ENCODE measurements at places on chromosomes 11 and 22. TPM values are rescaled to one million over a fixed set of nuclear protein-coding genes. Genes with fewer than 3 reads are reported as not detected.
A peak's percentile ranks its signal among the peaks of the same experiment; 100 is the strongest.

DNA sequence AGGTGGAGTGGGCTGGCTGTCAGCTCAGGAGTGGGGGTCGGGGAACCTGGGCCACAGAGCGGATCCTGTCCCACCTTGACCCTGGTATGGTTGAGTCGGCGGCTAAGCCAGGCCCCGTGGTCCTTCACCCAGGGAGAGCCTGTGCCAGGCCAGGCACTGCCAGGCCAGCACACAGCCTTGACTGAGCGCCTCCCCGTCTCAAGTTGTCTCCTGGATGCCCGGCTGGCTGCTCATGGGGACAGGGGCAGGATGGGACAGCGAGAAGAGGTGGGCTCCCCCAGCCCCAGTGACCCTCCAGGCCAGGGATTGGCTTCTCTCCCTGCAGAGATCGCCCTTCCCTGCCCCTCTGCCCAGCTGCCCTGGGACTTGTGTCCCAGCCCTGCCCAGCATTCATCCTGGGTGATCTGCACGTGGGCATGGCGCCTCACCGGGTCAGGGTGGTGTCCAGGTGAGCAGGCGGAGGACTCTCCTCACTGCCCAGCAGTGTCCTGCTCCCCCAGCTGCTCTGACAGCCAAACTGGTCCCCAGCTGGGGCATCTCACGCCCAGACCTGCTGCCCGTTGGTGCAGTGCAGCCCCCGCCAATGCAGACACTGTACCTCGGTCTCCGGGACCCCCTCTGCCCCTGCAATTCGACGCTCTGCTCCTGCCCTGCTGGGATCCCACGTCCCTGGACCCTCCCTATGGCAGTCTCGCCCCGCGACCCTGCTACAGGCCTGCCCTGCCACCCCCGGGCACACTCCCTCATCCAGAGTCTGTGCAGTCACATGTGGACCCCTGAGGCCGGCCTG lies 28.8 kb upstream of the CCDC188 start:
- no peak overlapping the region for H3K4me3 ChIP-seq
- no peak overlapping the region for H3K27ac ChIP-seq
- no peak for DNase-seq

GRCh38 chr22:34917239-34917638 lies 148.7 kb upstream of the ISX start:
- H3K27me3 ChIP-seq: no peaks in the 10 kb centered on the region
- H3K4me1 ChIP-seq: no peaks in the 10 kb centered on the region
- H3K36me3 ChIP-seq: no peaks in the 10 kb centered on the region
- H3K27ac ChIP-seq: no peak overlapping the region
- H3K4me3 ChIP-seq: no peak overlapping the region

GRCh38 chr22:22184277-22184807 lies 60.2 kb upstream of the VPREB1 start:
- H3K4me1 ChIP-seq: no peaks in the 10 kb centered on the region
- DNase-seq: no peak
- no peak overlapping the region for H3K27ac ChIP-seq
- no peak overlapping the region for H3K4me3 ChIP-seq
- H3K36me3 ChIP-seq: no peaks in the 10 kb centered on the region

- H3K4me1 ChIP-seq: peaks cover 8% of the 10 kb centered on the region
- no peaks in the 10 kb centered on the region for H3K36me3 ChIP-seq
- no peaks in the 10 kb centered on the region for H3K27me3 ChIP-seq
These were observed 2.4 kb upstream of the SLC15A3 start for GRCh38 chr11:60954421-60954820.

The GRM5 gene
- total RNA-seq: not detected

The LARGE1 gene
- 86.6 TPM for total RNA-seq

The PRR5 gene
- total RNA-seq: 36.5 TPM

- H3K27me3 ChIP-seq: no peaks in the 10 kb centered on the region
- peak; percentile 26 for DNase-seq
- no peaks in the 10 kb centered on the region for H3K4me1 ChIP-seq
- no peaks in the 10 kb centered on the region for H3K36me3 ChIP-seq
- H3K4me3 ChIP-seq: no peak overlapping the region
These were observed 1404.8 kb downstream of the LRRC4C start for GRCh38 chr11:40054631-40055030.

The NXPE2 gene
- not detected for total RNA-seq

The PHF21B gene
- not detected for total RNA-seq

DNA sequence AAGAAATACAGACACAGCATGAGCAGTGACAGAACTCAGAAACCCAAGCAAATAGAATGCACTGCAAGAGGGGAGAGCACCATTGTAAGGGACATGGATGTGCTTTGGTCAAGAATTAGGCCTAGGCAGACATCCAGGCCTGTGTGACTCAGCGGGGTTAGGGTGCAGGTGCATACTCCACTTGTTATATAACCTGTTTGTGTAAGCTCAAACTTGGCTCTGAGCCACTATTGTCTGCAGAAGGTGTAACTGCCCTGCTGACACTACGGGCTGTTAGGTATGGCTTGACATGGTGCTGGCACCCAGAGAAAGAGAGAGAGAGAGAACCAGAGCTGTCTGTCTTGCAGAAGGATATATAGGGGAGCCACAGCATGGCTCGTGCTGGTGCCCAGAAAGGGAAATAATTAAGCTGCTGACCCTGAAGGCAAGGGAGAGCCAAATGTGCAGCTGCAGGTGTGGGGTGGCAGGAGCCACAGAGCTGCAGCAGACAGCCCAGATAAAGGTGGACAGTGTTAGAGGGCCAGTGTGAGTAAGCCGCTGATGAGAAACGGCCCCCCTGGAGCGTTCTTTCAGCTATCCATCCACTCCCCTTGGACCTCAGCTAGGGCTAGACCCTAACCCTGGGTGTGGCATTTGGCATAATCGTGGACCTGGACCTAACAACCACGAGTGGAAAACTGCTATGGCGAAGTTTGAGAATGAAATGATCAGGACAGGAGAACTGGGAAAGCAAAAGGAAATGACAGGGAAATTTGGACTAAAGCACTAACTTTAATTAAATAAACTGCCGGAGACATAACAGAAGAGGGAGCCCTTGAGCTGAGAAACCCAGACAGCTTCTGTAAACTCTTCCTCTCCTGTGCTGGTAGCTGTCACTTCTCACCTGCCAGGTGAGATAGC lies 253.0 kb upstream of the CCDC179 start:
- peak overlapping the region; percentile 48 for H3K27ac ChIP-seq
- no peaks in the 10 kb centered on the region for H3K27me3 ChIP-seq
- no peak overlapping the region for H3K4me3 ChIP-seq
- H3K4me1 ChIP-seq: peaks cover 14% of the 10 kb centered on the region
- no peaks in the 10 kb centered on the region for H3K36me3 ChIP-seq

DNA sequence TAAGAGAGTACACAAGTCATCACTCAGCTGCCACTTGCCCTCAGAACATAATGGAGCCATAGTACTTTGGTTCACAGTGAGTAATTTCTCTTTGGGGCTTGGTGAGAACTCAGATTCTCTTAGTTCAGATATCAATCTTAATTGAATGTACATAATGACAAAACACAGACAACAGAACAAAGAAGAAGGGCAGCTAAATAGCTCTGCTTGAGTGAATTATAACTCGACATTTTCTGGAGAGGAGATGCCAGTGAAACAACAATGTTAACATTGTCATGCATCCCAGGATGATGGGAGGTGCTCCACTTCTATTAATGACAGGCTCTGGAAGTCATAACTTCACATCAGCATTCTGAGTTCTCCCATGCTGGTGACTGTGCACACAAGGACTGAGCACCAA lies 508.1 kb downstream of the TMEM135 start:
- no peak for DNase-seq
- H3K27ac ChIP-seq: no peak overlapping the region
- H3K27me3 ChIP-seq: no peaks in the 10 kb centered on the region
- no peaks in the 10 kb centered on the region for H3K36me3 ChIP-seq
- H3K4me1 ChIP-seq: no peaks in the 10 kb centered on the region
- H3K4me3 ChIP-seq: no peak overlapping the region

DNA sequence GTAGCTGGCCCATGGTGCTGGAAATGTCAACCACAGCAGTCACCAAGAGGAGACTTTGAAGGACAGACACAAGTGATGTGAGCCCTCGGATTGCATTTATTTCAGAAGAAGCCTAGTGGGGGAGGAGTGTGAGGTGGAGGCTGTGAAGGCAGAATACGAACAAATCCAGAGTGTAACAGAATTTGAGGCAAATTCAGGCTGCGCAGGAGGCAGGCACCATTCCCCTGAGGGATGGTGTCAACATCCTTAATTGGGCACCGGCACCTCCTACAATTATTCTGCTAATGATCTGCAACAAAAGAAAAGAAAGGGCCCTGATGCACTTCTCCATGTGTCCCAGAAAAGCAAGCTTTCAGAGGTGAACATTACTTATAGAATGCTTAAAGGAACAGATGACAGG lies 32.2 kb downstream of the CWC15 start:
- DNase-seq: no peak
- H3K27me3 ChIP-seq: no peaks in the 10 kb centered on the region
- peaks cover 7% of the 10 kb centered on the region for H3K4me1 ChIP-seq
- H3K36me3 ChIP-seq: no peaks in the 10 kb centered on the region
- no peak overlapping the region for H3K4me3 ChIP-seq

DNA sequence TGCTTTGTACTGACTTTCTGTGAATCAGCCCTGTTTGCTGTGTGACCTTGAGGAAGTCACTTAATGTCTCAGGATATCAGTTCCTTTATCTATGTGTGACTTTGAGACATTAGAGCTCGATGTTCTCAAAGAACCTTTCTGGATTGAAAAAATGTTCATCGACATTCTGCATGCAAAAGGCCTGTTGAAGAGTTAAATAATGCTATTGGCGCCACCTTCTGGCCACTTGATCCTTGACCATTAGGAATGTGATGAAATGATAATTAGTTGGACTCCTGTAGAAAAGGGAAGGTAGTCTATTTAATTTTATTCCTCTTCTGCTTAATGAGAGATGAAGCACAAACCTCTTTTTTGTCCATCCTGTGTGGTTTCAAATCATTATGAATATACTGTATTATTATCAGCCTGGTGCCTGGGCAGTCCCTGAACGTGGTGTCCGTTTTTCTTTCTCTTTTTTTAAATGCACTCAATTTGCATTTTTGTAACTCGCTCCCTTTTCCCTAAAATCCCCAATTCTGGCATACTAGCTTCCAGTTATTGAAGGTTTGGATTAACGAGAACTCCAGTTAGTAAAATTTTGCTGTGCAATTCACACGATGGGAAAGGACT lies 20.7 kb downstream of the ELF5 start:
- H3K27ac ChIP-seq: no peak overlapping the region
- H3K27me3 ChIP-seq: no peaks in the 10 kb centered on the region
- no peaks in the 10 kb centered on the region for H3K4me1 ChIP-seq
- no peaks in the 10 kb centered on the region for H3K36me3 ChIP-seq

- peaks cover 4% of the 10 kb centered on the region for H3K27me3 ChIP-seq
- no peak for DNase-seq
- H3K4me3 ChIP-seq: no peak overlapping the region
- no peak overlapping the region for H3K27ac ChIP-seq
These were observed 21.8 kb downstream of the ALX4 start for GRCh38 chr11:44288133-44288526.

The INPP5J gene
- total RNA-seq: 34.4 TPM

DNA sequence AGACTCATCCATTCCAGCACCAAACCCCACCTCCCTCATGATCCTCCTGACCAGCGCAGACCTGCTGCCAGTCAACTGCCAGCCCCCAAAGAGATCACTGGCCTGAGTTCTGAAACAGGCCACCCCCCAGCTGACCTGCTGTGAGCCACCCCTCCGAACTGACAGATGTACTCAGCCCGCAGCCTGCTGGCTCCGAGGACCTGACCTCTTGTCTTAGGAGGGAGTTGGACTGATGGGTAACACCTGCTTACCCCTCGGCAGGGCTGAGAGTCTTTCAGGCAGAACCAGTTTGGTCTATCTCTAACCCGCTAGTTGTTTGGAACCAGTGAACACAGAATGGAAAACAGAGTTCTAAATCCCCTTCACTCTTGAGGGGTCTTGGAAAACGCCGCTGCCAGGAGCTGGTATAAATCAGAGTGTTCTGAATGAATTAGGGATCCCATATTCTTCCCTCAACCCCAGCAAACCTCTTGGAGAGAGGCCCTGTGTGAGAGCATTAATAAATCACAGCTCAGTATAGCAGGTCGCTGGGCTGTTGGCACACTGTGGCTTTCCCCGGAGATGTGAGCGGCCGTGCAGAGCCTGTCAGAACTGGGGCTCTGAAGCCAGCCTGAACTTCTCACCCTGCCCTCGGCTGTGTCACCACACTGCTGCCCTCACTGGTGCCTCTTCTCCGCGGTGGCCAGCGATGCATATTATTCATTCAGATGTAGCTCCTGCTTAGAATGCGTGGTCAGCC lies 165.1 kb upstream of the NCAM1 start:
- no peaks in the 10 kb centered on the region for H3K36me3 ChIP-seq
- no peaks in the 10 kb centered on the region for H3K27me3 ChIP-seq
- no peak overlapping the region for H3K4me3 ChIP-seq
- no peak overlapping the region for H3K27ac ChIP-seq

The DEFB131B gene
- not detected for total RNA-seq

GRCh38 chr11:65373839-65374580 lies 8.4 kb downstream of the SLC25A45 start:
- H3K36me3 ChIP-seq: no peaks in the 10 kb centered on the region
- no peak overlapping the region for H3K4me3 ChIP-seq
- H3K27ac ChIP-seq: no peak overlapping the region

- H3K4me3 ChIP-seq: no peak overlapping the region
- no peaks in the 10 kb centered on the region for H3K36me3 ChIP-seq
- no peak overlapping the region for H3K27ac ChIP-seq
- H3K27me3 ChIP-seq: no peaks in the 10 kb centered on the region
- no peak for DNase-seq
- peaks cover 25% of the 10 kb centered on the region for H3K4me1 ChIP-seq
These were observed 4.0 kb downstream of the NF2 start for GRCh38 chr22:29607426-29607825.

DNA sequence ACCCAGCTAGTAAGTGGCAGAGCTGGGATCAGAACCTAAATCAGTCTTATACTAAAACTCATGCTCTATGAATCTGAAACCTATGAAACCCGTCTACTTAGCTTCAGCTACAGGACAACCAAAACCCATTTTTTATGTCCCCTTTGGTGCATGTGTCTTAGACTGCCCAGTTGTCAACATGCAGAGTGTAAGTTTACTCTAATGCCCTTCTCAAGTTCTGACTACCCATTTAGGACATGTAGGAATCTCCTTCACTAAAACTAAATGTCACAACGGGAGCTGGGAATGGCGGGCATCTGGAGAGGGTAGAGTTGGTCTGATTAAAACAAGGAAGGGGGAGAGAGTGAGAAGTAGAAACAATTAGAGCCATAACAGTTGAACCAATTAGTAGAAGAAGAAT lies 167.9 kb upstream of the UBASH3B start:
- no peak overlapping the region for H3K27ac ChIP-seq
- no peak overlapping the region for H3K4me3 ChIP-seq
- H3K36me3 ChIP-seq: no peaks in the 10 kb centered on the region
- H3K27me3 ChIP-seq: no peaks in the 10 kb centered on the region

The STK33 gene
- 21.3 TPM for total RNA-seq

- DNase-seq: no peak
- H3K36me3 ChIP-seq: no peaks in the 10 kb centered on the region
- no peak overlapping the region for H3K4me3 ChIP-seq
- H3K27ac ChIP-seq: no peak overlapping the region
- H3K27me3 ChIP-seq: peaks cover 65% of the 10 kb centered on the region
These were observed 11.2 kb upstream of the MUC6 start for GRCh38 chr11:1047595-1048156.

GRCh38 chr11:46006418-46007070 lies 84.1 kb downstream of the LARGE2 start:
- DNase-seq: peak; percentile 89
- no peak overlapping the region for H3K27ac ChIP-seq
- H3K36me3 ChIP-seq: no peaks in the 10 kb centered on the region

Data from stomach (tissue), 19 donors.